CD4-positive, alpha-beta T cell treated with Interferon alpha-2 for 1 hour (primary cell): ENCODE measurements at places on chromosomes 7 and 10.
A peak's percentile ranks its signal among the peaks of the same experiment; 100 is the strongest.

GRCh38 chr10:116848032-116848943, 1.0 kb upstream of the ENO4 start:
- DNase-seq: peak; percentile 11

DNA sequence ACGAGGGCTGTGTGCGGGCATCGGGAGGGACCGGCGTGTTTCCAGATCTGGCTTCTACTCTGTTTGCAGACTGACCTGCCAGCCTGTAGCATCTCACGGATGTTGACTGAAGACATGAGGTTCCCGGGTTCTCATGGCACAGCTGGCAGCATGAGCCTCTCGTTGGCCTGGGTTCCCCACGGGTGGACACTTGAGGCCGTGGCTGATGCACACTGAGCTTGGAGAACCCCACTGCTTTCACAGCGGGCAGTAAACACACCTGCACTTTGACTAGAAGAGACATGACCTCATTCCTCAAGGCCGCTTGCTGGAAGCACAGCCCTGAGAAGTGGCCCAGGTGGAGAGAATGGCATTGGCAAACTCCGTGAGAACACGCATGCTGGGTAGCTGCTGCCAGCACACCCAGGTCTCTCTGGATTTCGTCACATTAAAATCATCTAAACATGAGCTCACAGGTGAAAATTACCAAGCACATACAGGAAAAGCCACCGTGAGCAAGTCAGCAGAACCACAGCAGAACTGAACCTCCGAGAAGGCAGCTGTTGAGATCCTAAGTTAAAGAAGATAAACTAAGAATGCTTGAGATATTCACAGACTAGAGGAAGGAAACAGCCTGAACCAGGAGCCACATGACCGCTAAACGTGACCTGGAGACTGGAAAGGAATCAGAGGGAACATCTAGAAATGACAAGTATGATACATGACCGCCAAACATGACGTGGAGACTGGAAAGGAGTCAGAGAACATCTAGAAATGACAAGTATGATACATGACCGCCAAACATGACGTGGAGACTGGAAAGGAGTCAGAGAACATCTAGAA, 32.5 kb downstream of the BNIP3 start:
- no peak for DNase-seq

DNA sequence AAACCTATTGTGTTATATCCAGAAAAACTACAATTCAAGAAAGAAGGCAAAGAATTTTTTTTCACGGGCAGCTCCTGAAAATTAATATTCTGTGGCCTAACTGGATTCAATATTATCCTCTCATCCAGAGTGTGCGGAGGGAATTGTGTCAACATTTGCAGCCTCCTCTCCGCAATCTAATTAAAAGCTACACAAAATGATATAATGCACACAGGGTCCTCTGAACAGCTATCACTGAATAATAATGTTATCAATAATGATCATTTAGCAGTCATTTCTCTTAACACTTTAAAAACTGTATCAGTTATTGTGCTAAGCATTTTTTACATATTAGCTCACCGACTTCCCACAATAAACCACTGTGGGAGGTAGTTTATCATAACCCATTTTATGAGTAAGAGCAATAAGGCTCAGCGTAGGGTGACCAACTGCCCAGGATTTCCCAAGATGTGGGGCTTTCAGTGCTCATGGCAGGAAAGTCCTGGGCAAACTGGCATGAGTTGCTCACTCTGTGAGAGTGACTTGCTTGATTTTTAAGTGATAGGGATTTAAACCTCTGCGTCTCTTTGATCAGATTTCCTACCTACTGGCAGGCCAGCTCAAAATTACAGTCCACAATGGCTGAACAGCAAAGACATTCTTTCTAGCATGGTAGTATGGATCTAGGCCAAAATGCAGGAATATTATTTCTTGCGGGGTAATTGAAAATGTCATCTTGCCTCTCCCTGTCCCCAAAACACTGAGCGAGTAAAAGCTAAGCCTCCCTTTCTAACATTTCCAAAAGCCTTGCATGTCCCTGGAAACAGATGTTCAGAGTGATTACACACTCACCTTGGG, 65.7 kb downstream of the AOAH start:
- DNase-seq: no peak

- DNase-seq: no peak
Observed at GRCh38 chr7:92647011-92647625, 56.9 kb upstream of the FAM133B start.

DNA sequence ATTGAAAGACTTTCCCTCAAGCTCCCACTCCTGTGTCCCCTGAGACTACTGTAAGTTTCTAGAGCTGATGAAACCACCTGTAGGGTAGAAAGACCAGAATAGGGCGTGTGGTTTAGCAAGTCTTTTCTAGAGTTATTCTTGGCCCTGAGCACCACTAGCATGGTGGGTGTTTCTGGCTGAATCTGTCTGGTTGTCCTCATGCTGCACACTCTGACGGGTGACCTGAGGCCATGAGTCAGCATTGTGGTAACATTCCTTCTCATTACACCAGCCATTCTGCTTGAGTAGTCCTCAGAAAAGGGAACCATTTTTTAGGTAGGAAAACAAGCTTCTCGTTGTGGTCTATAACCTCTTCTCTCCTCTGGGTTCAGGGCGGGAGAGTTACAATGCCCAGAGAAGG, 250.3 kb downstream of the SNX13 start:
- peak; percentile 4 for DNase-seq

GRCh38 chr10:111479966-111480365, 403.1 kb downstream of the ADRA2A start:
- DNase-seq: no peak

GRCh38 chr10:10911035-10911434, 106.6 kb upstream of the CELF2 start:
- no peak for DNase-seq

DNA sequence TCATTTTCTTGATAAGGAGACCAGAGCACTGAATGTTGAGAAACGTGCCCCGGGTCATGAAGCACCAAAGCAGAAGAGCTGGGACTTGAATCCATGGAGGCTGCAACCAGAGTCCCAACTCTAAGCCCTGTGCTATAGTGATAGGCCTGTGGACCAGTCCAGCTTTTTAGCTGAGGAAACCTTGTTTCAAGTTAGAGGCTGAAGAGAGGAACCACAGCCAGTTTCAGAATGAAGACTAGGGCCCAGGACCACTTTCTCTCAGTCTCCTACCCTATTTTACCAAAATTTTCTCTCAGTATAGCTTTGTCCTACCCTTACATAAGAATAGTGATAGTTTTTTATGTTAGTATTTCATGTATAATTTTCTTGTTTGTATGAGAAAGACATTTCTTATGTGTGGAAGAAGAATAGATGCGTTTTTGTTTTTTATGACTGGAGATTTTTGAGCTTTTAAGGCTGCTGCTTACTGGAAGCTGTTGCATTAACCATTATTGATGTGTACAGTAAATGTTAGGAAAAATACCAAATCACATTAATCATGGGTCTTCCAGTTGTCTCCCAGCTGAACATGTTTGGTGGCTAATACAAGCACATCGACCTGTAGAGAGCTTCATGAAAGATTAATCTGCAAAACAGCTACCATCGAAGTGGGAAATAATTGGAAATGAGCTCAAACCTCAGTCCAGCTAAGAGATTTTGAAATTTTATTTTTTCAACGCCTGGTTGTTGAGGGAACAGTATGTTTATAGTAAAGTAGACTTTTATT, 45.0 kb upstream of the CSTF2T start:
- DNase-seq: no peak

- DNase-seq: no peak
Observed at GRCh38 chr7:104657134-104657533, 328.7 kb downstream of the LHFPL3 start.

DNA sequence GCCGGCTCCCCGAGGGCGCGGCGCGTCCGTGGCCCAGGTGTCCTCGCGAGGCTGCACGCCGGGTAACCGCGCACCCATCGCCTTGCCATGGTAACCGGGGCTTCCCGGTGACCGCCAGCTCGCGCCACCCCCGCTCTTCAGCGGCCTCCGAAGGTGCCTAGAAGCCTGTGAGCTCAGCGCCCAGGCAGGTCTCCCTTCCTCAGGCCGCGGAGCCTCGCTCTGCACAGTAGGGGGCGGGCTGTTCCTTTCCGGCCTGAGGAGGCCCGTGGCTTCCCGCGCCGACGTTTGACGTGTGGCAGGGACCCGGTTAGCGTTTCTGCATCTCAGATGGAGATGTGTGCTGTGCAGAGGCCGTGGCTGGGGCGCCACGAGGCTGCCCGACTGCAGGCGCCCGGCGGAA, 117.1 kb downstream of the DYNC2I1 start:
- DNase-seq: peak; percentile 51

DNA sequence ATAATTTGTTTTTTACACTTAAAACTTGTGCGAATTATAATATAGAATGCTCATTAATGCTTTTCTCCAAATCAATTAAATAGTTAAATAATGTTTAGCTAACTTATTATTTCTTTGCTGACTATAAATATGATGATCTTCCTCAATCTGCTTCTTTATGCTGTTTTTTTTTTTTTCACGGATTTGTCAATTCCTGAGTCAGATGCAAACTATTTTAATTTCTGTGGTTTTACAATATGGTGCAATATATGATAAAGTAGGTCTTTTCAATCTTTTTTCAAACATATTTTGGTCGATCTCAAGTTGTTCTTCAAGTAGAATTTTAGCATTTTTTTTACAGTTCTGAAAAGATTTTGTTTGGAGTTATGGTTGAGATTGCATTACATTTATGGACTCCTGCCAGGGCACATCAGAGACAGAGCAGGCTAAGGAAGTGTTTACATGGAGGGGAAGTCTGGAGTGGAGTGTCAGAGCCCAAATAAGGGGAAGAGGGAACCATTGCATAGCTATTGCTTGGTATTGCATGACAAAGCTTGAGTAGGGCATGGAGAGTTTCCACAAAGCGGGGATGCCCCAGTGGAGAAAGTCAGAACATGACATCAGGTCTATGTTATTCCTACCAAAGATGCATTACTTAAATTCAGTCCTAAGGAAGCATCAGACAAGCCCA, 204.4 kb downstream of the OTUD1 start:
- peak; percentile 50 for DNase-seq

DNA sequence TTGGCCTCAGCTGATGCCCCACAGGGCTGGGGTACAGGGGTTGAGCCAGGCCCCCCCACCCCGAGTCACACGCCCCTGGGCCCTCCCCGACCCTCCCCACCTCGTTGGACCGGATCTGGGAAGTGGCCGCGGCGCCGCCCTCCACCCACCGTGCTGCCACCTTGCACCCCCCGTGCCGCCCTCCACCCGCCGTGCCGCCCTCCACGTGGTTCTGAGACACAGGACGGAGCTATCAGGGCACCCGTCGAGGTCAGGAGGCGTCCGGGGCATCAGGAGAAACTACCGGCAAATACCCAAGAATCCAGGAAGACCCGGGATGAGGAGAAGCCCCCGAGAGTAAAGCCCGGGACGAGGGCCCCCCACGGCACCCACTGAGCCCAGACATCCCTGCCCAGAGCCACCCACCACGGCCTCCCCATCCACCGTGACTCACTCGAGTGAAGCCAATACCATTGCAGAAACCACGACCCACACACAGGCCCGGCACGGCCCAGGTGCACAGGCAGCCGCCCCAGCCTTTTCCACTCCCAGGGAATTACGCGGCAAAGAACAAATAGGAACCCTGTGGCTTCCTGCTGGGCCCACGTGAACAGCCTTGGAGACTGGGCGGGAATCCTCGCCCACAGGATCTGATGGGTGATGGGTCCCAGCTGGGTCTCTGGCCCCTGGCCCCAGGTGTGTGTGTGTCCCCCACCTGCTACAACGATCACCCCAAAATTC, 34.0 kb downstream of the ADAP1 start:
- DNase-seq: no peak

- DNase-seq: no peak
Observed at GRCh38 chr10:4607681-4608080, 218.3 kb upstream of the AKR1E2 start.

- DNase-seq: no peak
Observed at GRCh38 chr10:35949811-35950211, 307.7 kb upstream of the FZD8 start.

GRCh38 chr7:129947701-129948100, 5.1 kb downstream of the UBE2H start:
- DNase-seq: no peak

DNA sequence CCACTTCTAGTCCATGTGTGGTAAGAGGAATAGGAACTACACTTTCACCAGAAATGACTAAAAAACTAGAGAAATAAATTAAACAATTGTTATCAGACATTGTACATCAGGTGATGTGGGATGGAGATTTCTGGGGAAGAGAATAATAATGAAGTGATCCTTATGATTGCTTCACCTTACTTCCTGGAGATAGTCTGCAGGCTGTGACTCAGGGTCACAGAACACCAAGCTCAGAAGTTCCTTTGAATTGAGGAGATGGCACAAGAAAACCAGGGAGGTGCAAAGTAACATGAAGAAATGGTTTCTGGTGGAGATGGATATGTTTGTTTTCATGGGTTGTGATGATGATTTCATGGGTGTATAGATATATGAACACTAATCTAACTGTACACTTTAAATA, 44.5 kb downstream of the ZWINT start:
- DNase-seq: no peak

- peak; percentile 82 for DNase-seq
Observed at GRCh38 chr10:100562008-100562672, 26.4 kb downstream of the HIF1AN start.

DNA sequence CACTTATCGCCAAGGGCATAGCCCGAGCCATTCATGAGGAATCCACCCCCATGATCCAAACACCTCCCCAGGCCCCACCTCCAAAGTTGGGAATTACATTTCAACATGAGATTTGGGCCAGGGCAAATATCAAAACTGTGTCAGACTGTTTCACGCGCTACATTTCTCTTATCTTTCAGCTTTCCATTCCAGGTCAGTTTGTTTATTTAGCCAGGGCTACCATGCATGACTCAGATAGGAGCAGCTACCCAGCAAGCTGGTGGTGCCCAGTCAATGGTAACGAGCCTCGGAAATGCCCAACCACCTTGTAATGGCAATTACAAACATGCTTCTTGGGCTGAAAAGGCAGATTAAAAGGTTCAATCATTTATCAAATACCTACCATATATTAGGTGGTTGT, 43.6 kb upstream of the BAMBI start:
- DNase-seq: no peak

DNA sequence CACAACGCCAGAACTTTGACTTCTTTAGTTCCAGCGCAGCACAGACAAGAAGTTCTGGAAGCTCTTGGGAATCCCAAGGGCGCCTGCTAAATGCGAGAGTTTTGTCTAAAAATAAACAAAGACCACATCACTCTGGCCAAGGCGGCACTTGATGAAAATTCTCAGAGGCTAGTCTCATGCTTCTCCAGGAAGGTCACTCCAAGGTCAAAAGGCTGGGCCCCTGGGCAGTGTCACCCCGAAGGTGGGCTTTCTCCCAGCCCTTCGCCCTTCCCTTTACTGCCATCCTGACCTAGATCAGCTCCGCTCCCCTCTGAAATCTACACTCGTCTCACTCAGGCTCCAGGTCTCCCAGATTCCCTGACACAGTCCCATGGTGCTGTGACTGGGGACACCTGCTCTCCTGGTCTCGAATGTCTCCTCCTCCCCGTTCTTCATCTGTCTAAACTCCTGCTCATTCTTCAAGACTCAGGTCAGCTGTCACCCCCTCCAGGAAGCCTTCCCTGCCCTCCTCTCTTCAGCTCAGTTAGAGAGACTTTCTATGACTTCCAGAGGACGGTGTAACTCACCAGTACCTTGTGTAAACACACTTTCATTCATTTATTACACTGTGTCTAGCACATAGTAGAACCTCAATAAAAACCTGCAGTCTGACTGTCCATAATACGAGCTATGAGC, 10.5 kb downstream of the FAM53B start:
- no peak for DNase-seq

- DNase-seq: no peak
Observed at GRCh38 chr10:108789919-108790318, 1133.4 kb downstream of the XPNPEP1 start.
